ENCODE measurements at places on chromosomes 16 and 17.

DNA sequence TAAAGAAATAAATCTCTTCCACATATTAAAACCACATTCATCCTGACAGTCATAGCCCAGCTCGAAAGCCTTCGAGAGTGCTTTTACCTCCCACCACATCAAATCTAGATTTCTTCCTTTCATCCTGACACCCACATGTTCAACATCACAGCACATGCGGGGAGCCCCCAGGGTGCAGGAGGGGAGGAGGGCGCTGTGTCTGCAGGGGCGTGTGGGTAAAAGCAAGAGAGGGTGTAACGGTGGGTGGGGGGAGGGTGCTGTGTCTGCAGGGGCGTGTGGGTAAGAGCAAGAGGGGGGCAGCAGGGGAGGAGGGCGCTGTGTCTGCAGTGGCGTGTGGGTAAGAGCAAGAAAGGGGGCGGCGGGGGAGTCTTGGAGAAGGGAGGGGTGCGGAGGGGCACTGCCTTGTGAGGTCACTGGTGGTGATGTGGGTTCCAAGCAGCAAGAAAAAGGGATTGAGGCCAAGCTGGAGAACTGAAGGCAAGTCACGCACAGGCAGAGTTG lies 34.7 kb downstream of the ADCY9 start:
- no peak for DNase-seq

DNA sequence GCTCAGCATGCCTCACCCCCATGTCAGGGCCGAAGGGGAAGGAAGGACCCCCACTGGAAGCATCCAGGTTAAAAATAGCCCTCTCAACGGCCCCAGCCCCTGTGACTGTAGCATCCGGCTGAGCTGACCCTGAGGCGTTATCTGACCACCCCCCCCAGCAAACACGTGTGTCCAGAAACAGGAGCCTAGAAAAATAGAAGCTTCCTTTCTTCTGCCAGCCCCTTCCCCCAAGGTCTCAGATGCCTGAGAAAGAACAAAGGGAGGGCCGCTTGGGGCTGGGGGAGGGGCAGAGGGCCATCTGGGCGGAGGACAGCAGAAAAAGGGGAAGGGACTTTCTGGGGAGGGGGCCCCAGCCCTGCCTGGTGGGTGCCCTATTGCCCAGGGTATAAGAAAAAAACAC lies 55.8 kb downstream of the ACTG1 start:
- DNase-seq: no peak

DNA sequence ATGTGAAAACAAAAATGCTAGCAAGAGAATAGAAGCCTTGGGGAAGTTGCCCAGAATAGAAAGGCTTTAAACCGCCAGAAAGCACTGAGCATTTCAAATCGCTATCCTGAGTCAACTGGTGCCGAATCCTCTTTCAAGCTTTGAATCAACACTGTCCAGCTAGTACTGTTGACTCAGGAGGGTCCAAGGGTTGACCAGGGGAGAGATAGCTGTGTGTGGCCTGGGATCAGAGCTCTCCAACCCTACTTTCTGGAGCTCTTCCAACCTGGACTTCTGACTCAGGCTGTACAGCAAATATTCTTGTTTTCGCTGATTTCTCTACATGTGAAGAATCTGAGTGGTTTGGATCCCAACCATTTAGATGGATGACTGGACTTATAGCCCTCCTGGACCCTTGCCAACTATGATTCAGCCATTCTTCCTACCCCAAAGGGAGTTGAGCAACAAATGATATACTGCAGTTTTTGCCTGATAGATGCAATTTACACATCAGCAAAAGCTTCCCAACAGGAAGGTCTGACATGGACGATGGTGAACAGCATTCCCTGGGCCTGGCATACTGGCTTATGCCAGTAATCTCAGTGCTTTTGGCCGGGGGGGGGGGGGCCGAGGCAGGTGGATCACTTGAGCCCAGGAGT lies 154.0 kb upstream of the SDK2 start:
- DNase-seq: no peak

GRCh38 chr17:34566201-34566600 lies 13.2 kb upstream of the TMEM132E start:
- no peak for DNase-seq

- DNase-seq: no peak
Observed at GRCh38 chr16:30910427-30911029, 12.8 kb upstream of the FBXL19 start.

DNA sequence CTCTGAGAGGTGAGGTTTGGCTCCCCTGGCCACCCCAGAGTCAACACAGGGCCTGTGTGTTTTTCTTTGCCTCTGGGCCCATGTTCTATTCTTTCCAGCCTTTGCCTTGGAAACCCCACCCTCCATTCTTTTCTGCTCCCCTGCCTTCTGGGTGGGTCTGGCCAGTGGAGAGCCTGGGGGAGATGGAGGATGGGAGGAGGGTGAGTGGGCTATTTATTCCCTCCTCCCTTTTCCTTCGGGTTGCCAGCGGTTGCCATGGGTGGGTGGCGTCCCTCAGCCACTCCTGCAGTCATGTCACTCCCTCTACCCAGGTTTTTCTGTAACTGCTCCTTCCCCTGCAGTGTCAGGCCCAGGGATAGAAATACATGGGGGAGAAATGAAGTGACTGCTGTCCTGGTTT lies 15.5 kb downstream of the CMIP start:
- no peak for DNase-seq

DNA sequence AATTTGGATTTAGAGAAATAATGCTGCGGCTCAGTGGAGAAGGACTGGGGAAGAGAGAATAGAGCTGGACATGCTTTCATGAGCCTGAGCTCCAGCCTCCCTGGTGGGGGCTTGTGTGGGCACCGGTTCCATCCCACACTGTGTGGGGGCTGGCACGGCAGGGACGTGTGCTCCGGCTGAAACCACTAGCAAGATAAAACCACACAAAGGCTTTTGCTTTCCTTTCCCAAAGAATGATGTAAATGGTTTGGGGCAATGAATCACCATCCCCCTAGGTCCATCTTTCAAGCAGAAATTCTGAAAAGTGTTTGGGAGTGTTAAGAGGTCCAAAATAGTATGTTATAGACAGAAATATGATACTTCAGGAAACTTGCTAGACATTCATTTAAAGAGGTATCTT lies 77.0 kb downstream of the CDH11 start:
- no peak for DNase-seq

DNA sequence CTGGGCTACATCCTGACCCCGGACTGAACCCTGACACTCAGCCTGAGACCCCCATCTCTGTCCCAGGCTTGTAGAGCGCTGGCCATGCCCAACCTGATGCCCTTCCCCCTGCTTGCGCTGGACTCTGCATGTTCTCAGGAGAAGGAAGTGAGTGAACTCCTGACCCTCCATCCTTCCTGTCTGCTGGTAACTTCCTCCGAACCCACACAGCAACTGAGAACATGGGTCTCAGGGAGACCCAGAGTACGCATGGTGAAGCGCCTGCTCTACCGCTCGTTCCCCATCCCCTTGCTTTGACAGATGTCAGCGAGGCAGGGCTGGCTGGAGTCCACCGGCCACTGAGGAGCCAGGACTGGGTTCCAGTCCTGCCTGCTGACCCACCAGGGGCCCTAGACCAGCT lies 6.1 kb downstream of the CAMKK1 start:
- DNase-seq: no peak

GRCh38 chr17:41013606-41014005 lies 4.7 kb upstream of the KRTAP3-1 start:
- DNase-seq: no peak

DNA sequence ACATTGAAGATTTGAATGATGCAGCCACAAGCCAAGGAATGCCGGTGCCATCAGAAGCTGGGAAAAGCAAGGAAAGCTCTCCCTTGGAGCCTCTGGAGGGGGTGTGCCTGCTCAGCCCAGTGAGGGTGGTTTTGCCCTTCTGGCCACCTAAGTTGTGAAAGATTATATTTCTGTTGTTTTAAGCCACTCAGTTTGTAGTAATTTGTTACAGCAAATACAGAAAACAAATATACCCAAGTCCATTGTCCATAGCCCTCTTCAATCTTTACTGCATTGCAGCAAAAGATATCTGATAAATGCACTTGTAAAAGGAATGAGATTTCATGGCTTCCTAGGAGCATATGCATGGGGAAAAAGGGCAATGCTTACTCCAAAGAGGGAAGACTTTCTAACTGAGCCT lies 447.9 kb downstream of the HAPSTR1 start:
- DNase-seq: no peak

DNA sequence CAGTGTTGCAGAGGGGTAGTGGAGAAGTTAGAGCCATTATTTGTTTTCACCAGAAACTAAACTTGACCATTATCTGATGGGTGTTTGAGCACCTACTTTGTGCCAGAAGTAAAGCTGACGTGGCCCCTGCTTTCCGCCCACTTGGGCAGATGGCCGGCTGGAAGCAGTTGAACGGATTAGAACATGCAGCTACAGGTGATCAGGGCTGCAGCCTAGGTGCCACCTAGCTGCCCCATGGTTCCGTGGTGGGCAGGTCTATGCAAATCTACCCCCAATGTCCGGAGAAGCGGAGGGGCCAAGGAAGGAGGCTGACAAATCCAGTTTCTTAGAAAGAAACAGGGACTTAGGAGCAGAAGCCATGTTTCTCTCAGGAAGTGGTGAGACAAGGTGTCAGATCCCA lies 62.7 kb downstream of the B9D1 start:
- DNase-seq: no peak

GRCh38 chr17:68103148-68103547 lies 67.6 kb downstream of the KPNA2 start:
- DNase-seq: no peak
